ENCODE measurements at places on chromosomes 2 and 18.

GRCh38 chr2:232418466-232419244, 12.0 kb downstream of the ALPG start:
- no peak for DNase-seq

DNA sequence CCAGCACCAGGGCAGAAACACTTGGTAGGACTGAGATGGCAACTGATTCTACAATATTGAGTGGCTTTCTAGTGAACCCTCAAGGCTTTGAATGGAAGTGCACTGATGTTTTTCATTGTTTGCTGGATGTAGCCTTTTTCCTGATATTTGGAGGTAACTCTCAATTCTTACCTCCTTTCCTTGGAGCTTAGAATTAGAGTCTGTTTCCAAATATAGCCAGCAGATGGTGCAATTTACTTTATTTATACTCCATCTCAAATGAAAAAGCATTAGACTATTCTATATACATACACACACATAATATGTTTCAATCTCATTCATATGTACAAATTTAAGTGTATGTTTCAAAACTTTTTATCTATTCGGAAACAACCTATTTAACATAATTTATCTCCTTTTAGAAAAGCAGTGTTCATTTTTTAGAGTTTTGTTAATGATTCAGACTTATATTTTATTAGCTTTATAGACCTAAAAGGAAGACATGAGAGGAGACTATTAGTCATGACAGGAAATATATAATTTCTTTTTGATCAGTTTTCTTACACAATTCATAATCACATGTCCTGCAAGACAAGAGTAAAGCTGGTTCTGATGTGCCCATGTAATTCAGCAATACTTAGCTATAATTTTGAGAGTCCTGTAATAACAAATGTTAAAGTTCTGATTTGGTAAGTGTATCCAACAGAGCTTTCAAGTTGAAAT, 124.8 kb downstream of the NUP35 start:
- DNase-seq, result no peak

DNA sequence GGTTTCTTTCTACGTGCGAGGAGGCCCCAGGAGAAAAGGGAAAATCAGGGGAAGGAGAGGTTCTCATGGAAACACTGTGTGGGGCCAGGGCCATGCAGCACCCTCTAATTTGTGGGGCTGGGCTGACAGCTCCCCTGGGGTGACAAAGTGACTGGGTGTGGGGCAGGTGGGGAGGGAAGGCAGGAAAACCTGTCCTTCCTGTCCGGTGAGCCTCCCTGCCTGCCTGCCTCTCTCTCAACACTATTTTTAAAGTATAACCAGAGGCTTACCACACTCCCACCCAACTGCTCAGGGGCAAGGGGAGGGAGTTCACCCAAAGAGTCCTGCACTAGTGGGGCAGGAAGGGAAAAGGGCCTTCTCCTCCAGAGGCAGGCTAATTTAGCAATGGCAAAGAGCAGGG, 10.5 kb upstream of the EPAS1 start:
- no peak for DNase-seq

GRCh38 chr2:29749843-29750242, 171.5 kb downstream of the ALK start:
- DNase-seq, result no peak

DNA sequence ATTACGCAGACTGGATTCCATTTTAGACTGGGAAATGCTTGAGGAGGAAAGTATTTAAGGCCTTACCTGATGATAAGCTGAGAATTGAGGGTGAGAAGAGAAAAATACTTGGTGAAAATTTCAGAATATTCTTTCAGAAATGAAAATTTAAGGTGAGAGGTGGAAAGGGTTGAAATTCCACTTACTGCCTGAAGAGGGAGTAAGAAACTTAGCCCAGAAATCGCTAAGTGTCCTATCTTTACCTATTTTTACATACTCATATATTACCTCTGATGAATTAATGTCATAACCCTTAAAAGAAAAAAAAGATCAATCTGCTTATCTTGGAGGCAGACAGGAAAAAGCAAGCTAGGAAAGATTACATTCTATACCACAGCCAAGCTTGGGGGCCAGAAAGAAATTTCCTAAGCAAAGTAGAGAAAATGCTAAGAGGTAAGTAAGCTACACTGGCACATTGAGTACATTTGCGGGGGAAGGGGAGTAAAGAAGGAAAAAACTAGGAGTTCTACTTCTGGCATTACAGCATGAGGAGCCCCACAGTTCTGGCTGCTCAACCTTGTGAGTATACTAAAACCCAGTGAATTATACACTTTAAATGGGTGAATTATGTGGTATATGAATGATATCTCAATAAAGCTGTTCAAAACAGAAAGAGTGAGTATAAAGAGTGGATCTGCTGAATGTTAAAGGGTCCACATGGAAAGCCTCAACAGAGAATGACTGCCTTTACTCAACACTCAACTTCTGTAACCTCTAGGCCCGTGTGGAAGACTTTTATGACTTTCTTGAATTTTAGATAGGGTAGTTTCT, 33.8 kb downstream of the SMC6 start:
- DNase-seq, result peak; percentile 17

GRCh38 chr2:9993488-9994165, 42.1 kb downstream of the GRHL1 start:
- no peak for DNase-seq

- no peak for DNase-seq
Observed at GRCh38 chr2:51789918-51790317, 758.0 kb upstream of the NRXN1 start.

DNA sequence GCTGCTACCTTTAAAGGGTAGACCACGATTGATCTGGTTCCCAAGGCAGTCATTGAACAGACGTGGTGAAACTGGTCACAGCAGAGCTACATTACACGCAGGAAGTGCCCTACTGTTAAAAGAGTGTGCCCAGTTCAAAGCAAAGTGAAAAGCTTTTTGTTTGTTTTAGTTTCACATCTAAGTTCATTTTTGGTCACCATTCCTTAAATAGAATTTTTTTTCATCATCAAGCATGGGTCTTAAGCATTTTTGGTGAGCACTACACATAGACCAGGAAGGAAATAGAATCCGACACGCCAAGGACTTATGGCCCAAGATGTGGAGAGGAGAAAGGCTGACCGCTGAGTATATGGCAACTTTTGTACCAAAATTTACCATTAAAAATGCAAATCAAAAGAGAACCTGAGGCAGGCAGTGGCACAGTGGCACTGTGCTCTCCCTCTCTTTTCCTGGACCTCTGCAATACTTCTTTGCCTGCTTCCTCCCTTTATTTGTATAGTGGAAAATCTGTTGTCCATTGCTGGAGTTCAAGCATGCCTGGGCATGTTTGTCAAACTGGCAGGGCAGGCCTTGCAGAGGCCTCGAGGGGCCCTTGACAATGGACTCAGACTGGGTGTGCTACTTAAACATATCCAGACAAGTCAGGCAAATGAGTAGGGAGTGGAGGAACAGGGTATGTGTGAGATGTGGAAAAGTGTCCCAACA, 42.6 kb upstream of the HNRNPA3 start:
- no peak for DNase-seq

GRCh38 chr18:78640246-78640995, 339.2 kb upstream of the SALL3 start:
- no peak for DNase-seq

DNA sequence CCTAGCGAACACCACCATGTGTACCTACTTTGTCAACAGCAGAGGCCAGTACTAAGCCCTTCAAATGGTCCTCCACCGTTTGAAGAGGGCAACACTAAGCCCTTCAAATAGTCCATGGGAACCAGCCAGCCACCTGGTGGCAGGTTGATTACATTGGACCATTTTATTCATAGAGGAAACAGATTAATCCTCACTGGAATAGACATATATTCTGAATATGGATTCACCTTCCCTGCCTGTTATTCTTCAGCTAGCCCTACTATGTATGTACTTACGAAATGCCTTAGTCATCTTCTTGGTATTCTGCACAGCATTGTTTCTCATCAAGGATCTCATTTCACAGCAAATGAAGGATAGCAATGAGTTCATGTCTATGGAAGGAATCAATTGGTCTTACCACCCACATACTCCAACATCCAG, 10.0 kb upstream of the ZNF396 start:
- DNase-seq, result peak; percentile 4

DNA sequence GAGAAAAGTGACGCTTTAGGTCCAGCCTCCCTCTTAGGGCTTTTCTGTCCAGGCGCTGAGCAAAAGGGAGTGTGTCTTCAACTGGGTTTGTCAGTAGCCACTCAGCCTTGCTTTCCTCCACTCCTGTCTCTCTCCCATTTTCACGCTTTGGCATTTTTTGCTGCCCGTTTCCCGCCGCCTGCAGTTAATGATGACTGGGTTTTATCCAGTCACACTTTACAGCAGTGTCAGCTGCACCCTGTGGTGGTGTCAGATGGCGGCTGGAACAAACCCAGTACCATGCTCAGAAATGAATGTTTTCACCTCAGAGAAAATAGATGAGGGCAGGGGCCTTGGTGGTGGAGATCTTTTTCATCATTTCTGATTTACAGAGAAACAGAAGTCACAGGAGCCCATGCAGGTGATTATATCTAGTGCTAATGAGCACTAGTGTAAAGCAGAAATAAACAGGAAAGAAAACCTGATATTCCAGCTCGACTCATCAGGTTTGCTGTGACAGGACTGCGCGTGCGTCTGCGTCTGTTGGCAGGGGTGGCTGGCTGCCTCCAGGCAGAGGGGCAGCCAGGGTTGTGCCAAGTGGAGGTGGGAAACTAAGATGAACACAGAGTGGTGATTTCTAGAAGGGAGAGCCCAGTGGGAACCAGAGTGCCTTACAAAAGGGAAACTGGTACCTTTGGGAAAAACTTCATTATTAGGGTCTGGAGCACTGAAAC, 139.9 kb downstream of the TANC1 start:
- no peak for DNase-seq

- no peak for DNase-seq
Observed at GRCh38 chr18:9808295-9809241, 77.2 kb upstream of the TXNDC2 start.

- DNase-seq, result no peak
Observed at GRCh38 chr18:6979954-6980353, 137.6 kb downstream of the LAMA1 start.

- DNase-seq, result no peak
Observed at GRCh38 chr2:24238158-24238557, 63.3 kb downstream of the FAM228A start.

- no peak for DNase-seq
Observed at GRCh38 chr2:238151628-238152235, 7.0 kb upstream of the ERFE start.

DNA sequence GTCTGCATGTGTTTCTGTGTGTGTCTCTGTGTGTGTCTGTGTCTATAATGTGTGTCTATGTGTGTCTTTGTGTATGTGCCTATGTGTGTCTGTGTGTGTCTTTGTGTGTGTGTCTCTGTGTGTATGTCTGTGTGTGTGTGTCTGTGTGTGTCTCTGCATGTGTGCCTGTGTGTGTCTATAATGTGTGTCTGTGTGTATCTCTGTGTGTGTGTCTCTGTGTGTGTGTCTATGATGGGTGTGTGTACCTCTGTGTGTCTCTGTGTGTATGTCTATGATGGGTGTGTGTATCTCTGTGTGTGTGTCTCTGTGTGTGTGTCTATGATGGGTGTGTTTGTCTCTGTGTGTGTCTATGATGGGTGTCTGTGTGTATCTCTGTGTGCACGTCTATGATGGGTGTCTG, 126.2 kb upstream of the GPC1 start:
- DNase-seq, result no peak

DNA sequence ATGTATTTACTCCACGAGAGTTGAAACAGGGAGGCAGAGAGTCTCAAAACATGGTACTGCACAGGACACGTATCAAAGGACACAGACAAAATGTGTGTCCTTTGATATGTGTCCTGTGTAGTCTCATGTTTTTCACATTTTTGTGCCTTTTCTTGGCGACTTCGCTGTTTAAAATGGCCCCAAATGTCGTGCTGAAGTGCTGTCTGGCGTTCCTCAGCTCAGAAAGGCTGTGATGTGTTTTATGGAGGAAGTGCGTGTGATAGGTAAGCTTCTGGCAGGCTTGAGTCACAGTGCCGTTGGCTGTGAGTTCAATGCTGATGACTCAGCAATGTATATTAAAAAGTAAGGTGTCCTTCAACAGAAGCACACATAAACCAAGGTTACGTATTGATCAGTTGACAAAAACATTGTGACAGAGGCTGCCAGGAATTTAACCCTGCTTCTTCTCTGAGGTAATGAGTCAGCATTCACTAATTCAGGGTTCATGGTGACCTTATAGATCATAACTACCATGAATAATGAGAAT, 78.2 kb downstream of the DYSF start:
- DNase-seq, result no peak

- DNase-seq, result no peak
Observed at GRCh38 chr2:128284037-128284441, 34.6 kb downstream of the HS6ST1 start.

- no peak for DNase-seq
Observed at GRCh38 chr2:186820303-186820702, 28.7 kb downstream of the ZSWIM2 start.

- DNase-seq, result no peak
Observed at GRCh38 chr2:17517481-17518211, 594 bp downstream of the RAD51AP2 start.

DNA sequence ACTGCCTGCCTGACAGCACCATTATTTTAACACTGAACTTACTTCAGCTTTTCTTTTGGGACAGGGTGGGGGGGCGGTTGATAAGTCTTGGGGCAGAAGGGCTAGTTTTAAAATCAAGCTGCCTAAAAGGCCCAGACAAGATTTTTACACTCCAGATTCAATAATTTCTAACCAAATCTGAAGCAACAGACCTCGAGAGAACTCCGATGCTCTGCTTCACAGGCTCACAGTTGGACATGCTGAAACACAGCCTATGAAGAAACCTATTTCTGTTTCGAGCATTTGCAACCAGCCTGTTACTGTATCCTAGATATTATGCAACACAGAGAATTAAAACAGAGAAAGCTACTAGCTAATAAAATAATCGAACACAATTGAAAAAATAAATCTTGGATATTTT, 1.3 kb upstream of the MYT1L start:
- no peak for DNase-seq

- no peak for DNase-seq
Observed at GRCh38 chr2:10501451-10501961, 53.4 kb upstream of the ODC1 start.

- DNase-seq, result no peak
Observed at GRCh38 chr2:120802158-120802557, 66.5 kb downstream of the GLI2 start.

GRCh38 chr2:39667886-39668276, 2.2 kb downstream of the TMEM178A start:
- DNase-seq, result no peak

- DNase-seq, result no peak
Observed at GRCh38 chr2:105446501-105446900, 47.6 kb upstream of the FHL2 start.

- no peak for DNase-seq
Observed at GRCh38 chr18:54205959-54206358, 18.5 kb downstream of the MBD2 start.

- no peak for DNase-seq
Observed at GRCh38 chr18:45672637-45673036, 51.3 kb upstream of the SLC14A1 start.

GRCh38 chr2:11753886-11754699, 7.7 kb downstream of the LPIN1 start:
- DNase-seq, result peak; percentile 89

GRCh38 chr2:240965905-240966456, 32.4 kb upstream of the SNED1 start:
- DNase-seq, result no peak

DNA sequence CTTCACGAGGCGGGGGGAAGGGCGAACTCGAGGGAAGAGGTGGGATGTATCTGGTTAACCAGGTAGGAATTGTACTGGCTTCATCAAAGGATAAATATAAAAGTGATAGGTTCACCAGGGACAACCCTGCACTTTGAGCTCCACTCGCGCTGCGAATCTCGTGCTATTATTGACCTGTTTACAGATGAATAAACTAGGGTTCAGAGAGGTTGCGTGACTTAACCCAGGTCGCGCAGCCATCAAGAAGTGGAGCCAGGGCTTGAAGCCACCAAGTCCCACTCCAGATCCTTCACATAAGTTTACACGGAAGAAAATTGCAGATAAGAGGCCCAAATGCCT, 1.4 kb upstream of the CYP1B1 start:
- DNase-seq, result no peak

Data from CD4-positive, alpha-beta T cell treated with Interleukin-2 at 100 ng/mL for 4 hours (primary cell).